ENCODE measurements at places on chromosomes 1 and 21.
A peak's percentile ranks its signal among the peaks of the same experiment; 100 is the strongest.

DNA sequence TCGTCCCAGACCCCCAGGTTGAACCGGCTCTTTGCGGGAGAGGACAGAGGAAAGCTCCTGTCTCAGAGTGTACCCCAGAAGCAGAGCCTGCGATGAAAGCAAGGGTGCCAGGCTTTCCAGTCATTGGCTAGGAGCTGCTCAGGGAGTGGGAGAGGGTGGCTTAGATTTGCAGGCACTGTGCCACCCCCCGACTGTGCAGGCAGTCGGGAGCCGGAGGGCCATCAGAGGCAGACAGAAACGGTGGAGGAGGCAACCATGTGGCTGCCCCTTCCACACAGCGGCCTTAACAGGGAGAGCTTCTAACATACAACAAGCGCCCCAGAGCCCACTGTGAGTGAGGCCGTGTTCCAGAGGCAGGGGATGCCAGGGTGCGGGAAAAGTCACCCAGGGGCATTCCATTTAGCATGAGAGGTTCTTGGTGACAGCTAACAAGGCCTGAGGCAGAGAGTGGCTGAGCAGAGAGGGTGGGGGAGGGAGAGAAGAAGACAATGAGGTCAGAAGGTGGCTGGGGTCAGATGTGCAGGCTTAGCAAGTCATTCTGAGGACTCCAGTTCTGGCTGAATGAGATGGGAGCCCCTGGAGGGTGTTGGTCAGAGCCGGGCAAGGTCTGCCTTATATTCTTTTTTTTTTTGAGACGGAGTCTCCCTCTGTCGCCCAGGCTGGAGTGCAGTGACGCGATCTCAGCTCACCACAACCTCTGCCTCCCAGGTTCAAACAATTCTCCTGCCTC lies 9.5 kb upstream of the C1orf167 start:
- DNase-seq: no peak

DNA sequence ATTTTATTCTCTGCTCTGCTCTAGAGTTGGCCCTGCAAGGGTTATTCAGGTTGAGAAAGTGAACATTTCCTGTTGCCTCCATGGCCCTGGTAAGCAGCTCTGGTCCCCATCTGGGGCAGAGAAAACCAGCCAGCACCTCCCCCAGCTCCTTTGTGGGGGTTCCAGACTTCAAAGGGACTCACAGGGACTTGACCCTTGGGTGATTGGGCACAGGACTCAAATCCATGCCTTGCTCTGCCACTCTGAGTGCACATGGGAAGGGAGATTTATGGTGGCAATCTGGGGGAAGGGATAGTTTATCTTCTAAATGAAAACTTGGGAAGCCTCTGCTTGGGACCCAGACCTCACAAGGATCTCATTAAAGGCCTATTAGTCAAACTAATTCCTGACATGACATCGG lies 212.8 kb downstream of the FOXD2 start:
- DNase-seq: no peak

- peak; percentile 89 for DNase-seq
Measured at GRCh38 chr1:23555270-23555985, 3.9 kb downstream of the ID3 start.

GRCh38 chr21:37878946-37879660 lies 37.2 kb downstream of the KCNJ6 start:
- peak; percentile 82 for DNase-seq

DNA sequence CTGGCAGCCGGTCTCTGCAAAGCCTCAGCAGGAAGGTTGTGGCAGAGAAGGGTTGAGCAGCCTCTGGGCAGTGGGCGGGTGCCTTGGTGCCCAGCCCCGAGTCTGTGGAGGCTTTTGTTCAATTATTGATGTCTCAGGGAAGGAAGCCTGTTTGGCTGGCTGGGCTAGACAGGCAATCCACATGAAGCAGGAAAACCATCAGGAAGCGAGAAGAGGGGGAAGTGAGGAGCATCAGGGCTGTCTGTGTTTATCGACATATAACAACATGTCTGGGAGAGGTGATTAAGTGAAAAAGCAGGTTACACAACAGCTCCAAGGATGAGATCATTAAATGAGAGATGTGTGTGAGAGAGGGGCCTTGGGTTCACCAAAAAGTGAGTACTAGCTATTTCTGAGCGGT lies 105.4 kb downstream of the UBE2U start:
- no peak for DNase-seq

GRCh38 chr1:228004331-228004855 lies 2.4 kb upstream of the WNT3A start:
- DNase-seq: no peak

DNA sequence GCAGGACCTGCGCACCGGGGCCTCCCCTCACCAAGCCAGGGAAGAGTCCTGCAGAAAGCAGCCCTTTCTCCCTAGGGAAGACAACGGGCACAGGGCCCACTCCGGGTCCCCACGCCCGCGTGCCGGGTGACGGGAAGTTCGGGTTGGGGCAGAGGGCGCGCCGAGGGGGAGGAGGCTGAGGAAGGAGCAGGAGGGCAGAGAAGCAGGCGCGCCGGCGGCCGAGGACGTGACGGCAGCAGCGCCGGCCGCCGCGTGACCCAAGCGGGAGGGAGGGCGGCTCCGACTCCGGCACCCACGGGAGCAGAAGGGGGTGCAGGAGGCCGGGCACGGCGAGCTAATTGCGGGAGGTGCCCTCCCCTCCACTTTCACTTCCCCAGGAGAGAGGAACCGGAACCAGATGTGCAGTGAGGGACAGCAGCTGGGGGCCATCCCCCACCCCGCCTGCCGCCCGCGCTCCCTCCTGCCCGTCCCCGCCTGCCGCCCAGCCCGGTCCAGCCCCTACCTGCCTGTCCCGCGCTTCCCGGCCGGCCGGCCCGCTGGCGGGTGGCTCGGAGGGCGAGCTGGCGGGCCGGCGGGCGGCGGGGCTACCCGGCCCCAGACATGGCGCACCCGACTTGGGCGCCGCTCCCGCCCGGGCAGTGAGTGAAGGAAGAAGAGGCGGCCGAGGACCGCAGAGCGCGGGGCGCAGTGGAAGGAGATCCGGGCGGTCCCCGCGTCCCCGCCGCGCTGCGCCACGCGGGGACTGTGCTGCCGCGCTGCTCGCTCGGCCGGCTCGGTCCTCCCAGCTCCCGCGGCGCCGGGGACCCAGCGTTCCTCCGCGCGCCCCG lies 510 bp downstream of the DENND4B start:
- no peak for DNase-seq

DNA sequence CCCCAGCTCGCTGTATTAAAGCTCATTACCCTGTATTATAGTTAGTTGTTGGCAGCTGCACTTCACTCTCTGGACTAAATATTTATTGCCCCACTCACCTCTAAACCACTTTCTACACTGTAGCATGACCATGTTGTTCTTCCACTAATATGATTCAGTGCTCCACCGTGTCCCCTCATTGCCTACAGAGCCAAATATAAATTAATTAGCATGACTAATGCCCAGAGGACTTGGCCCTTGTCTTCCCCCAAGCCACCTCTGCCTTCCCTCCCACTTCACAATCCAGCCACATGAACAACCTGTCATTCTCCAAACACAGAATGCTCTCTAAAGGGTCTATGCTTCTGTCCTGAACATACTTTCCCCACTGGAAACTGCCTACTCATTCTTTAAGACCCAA lies 276.5 kb downstream of the PLPP3 start:
- DNase-seq: no peak

DNA sequence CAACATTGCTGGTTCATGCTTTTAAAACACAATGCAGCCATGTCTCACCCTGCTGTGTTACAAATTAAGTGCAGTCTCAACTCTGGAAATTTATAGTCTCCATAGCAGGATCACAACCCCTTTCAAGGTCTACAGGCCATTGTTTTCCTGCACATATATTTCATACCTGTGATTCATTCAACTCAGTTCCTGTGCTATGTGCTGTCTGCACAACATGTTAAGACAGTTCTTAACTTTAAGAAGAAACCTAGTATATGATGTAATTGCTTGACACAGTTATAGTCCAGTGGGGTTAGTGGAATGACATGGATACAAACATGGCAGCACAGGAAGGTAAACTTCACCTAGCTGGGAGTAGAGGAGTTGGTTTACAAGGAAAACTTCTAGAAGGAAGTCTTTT lies 106.4 kb downstream of the IFI44 start:
- no peak for DNase-seq

GRCh38 chr1:117669572-117669971 lies 63.7 kb downstream of the TENT5C start:
- no peak for DNase-seq

GRCh38 chr1:225866061-225866837 lies 15.9 kb downstream of the TMEM63A start:
- no peak for DNase-seq

DNA sequence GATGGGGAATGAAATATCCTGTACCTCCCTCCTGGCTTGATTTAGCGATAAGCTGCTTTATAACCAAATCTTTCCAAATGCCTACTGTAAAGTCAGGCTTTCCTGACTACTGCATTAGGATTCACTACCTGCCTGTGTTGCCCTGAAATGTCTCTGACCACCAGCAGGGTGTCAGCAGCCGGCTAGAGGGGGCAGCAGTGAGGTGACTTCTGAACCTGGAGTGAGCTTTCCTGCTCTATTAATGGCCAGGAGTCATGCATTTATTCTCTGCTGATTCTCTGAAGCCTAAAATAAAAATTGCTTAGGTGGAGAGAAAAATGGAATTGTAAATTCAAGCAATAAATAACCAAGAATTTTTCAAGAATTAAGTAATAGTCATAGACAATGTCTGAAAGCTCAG lies 2.5 kb downstream of the BACE2 start:
- no peak for DNase-seq

GRCh38 chr1:46102769-46103476 lies 29.5 kb downstream of the PIK3R3 start:
- DNase-seq: no peak

- DNase-seq: no peak
Measured at GRCh38 chr1:245800901-245801605, 646.3 kb downstream of the KIF26B start.

DNA sequence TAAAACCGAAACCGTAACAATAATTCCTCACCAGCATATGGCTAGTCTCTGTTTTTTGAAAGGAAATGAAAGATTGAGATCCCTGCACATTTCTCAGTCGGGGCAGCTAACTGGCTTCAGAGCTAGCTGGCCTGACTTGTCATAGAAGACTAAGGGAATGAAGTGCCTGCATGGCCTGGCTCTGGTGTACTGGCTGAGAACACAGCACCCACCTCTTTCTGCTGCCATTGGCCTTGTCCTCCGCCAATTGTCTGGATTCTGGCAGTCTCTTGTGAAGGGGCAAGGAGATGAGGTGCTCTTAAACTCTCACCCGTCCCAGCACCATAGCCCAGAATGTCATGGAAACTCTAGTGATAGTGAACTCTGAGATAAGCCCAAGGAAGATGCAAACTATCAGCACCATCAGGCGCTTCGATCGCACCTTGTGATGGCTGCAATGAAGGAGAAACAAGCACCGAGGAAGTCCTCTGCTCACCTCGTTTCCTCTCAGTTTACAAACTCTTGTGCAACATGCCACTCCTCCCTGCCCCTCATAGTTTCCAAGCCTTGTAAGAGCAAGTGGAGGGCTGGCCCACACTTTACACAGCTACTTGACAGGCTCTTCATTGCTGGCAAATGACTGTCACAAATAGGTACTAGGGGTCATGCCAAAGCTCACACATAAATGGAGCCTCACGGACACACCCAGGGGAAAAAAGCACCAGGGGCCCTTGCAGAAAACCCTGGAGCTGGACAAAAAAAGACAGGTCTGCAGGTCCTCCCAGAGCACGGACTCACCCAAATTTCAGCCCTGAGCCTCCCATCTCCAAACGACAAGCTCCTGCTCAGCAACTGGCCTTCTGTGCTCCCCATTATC lies 16.4 kb downstream of the INPP5B start:
- DNase-seq: no peak

DNA sequence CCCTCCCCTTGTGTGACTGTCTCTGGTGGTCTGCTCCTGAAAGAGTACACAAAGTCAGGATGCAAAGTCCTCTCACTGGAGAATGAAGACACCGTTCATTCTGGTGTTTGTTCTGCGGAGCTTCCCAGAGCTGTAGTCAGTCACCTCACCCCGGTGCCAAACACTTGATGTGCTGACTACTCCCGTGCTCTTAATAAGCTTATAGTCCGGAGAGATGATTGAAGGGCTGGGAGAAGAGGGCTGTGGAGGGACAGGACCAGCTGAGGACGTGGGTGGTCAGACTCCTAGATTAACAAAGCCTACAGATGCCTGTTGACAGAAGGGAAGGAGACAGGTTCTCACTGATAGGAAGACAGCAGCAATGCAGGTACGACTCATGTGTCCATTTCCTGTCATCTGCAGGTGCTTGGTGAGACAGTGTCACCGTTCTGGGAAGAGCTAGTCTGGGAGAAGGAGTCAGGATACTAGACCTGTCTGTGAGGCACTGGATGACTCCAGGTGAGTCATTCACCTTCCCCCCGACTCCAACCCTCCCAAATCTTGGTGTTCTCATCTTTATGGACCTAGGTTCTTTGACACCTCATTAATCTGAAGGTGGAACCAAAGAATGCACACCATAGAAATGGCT lies 40.4 kb upstream of the LRRN2 start:
- no peak for DNase-seq

DNA sequence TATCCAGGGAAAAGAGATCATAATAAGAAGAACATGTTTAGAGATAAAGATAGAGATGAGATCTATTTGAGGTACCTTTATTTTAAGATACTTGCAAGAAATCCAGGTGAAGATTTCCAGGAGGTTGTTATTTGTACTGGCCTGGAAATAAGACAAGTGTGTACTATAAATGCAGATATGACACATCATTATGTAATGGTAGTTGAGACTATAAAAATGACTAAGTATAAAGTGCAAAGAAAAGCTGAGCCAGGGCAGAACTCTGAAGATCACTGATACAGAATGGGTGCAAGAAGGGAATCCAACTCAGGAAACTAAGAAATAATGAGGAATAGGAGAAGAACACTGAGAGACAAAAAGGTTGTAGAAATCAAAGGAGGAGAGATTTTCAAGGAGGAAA lies 378.2 kb upstream of the PBX1 start:
- no peak for DNase-seq

- DNase-seq: peak; percentile 61
Measured at GRCh38 chr1:46289976-46290375, 13.4 kb downstream of the LRRC41 start.

- no peak for DNase-seq
Measured at GRCh38 chr1:240122639-240123613, 31.2 kb downstream of the FMN2 start.

GRCh38 chr1:88700425-88701013 lies 16.4 kb downstream of the PKN2 start:
- DNase-seq: no peak

GRCh38 chr1:56803561-56804156 lies 15.5 kb downstream of the FYB2 start:
- DNase-seq: peak; percentile 9

DNA sequence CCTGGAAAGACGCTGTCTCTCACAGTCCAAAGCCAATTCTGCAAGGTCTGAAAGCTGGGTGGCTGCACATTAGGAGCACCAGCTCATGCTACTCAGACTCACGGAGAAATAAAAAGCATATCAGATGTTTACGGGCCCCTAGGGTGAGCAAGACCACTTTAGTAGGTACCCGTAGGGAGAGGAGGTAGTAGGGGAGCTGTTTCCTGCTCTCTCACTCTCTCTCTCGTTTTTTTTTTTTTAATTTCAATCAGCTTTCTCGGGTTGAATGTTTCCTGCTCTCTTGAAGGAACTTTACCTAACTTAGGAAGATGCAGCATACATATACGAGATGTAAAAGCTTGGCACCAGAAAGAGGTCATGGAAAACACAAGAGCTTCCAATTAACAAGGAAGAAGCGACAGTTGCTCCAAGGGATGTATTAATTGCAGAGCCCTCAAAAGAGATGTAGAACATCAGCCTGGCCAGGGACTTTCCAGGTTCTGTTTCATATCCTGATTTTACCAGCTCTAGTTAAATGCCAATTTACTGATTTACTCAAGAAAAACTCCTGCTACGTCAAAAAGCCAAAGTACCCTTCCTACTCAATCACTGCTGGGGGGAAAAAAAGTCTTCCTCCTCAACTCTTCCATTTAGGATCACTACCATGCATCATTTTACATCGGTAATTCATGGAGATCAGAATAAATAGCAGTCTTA lies 3.1 kb downstream of the LORICRIN start:
- DNase-seq: no peak
